ENCODE measurements at places on chromosomes 1 and 21.

DNA sequence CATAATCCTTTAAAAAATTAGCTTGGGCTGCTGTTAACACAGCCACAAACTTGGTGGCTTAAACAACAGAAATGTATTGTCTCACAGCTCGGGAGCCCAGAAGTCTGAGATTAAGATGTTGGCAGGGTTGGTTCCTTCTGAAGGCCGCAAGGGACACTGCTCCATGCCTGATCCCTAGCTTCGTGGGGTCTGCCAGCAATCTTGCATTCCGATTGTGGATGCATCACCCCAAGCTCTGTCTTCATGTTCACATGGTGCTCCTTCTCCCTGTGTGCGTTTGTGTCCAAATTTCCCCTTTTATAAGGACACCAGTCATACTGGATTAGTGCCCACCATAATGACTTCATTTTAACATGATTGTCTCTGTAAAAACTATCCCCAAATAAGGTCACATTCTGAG lies 5.0 kb upstream of the HHIPL2 start:
- DNase-seq: no peak

- no peak for DNase-seq
Observed at GRCh38 chr1:36303650-36304360, 2.4 kb upstream of the SH3D21 start.

- DNase-seq: no peak
Observed at GRCh38 chr1:239392271-239392670, 5.9 kb downstream of the CHRM3 start.

DNA sequence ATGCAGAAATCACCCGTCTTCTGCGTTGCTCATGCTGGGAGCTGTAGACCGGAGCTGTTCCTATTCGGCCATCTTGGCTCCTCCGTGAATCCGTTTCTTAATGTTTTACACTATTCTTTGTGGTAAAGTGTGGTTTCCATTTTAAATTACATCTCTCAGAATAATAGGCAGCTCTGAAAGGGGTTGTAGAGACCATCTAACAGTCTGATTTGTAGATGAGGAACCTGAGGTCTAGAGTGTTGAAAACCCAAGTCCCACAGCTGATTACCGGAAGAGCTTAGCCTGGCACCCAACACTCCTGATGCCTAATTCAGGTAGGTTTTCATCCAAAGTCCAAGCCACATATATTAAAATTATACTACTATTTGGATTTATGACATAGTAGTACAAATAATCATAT lies 144.0 kb downstream of the LEPR start:
- no peak for DNase-seq

GRCh38 chr1:114831276-114831994 lies 23.2 kb upstream of the SYCP1 start:
- DNase-seq: peak; percentile 51

DNA sequence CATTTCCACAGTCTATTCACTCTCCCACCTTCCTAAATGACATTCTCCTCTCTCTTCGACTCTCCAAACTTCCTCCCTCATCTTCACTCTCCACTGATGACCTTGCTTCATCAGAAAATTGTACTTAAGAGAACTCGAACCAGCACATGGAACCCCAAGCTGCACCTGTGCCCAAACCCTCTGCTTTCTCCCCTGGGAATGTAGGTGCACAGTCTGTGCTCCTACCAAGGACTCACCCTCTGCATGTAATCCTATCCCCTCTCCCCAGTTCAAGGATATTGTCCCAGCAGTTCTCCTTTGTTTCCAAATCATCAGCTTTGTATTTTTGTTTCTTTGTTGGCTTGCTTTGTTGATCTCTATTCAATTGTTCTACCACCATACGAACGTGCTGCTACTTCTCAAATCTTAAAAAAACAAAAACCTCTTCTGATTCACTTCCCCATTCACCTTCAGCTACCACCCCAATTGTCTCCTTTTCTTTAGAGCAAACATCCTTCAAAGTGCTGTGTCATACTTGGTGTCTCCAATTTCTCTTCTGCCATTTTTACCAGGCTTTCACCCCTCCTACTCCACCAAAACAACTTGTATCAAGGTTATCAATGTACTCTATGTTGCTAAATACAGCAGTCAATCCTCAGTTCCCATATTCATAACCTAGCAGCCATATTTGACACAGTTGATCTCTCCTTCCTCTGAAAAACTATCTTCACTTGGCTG lies 26.8 kb downstream of the RAB3B start:
- no peak for DNase-seq

GRCh38 chr1:36858553-36858952 lies 175.8 kb downstream of the GRIK3 start:
- DNase-seq: no peak

GRCh38 chr1:203544485-203544884 lies 50.5 kb downstream of the OPTC start:
- DNase-seq: no peak

GRCh38 chr1:176559878-176560277 lies 96.9 kb downstream of the PAPPA2 start:
- peak; percentile 31 for DNase-seq

DNA sequence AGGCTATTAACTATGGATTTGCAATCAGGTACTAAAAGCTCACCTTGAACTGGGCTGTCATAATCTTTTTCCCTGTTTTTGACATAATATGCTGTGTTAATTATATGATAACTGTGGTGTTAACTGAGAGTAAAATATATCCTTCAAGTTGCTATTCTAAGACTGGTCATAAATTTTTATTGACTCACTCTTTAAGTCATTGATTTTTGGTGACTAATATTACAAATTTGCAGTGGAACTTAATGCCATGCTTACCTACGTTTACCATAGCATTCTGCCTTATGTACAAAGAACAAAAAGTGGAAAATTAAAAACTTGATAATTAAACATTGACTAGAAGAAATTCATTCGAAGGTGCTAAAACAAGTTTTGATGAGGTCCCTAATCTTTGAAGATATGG lies 872.4 kb downstream of the BRINP3 start:
- DNase-seq: no peak

GRCh38 chr1:244102046-244102445 lies 51.0 kb downstream of the ZBTB18 start:
- no peak for DNase-seq

DNA sequence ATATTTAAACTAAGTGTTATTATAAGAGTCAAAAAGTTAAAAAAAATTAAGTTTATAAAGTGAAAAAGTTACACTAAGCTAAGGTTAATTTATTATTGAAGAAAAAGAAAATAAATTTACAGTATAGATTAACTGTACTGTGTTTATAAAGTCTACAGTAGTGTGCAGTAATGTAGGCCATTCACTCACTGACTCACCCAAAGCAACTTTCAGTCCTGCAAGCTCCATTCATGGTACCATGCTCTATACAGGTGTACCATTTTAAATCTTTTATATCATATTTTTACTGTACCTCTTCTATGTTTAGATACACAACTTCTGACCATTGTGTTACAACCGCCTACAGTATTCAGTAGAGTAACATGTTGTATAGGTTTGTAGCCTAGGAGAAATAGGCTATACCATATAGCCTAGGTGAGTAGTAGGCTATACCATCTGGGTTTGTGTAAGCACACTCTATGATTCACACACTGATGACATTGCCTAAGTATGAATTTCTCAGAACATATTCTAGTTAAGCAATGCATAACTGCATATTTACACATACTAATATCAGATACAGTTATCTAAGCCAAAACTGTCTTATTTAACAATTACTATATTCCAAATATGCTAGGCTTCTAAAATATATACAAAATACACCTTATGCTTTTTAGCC lies 80.6 kb upstream of the GFI1 start:
- DNase-seq: peak; percentile 42

- DNase-seq: no peak
Observed at GRCh38 chr1:47847763-47848162, 149.4 kb downstream of the TRABD2B start.

DNA sequence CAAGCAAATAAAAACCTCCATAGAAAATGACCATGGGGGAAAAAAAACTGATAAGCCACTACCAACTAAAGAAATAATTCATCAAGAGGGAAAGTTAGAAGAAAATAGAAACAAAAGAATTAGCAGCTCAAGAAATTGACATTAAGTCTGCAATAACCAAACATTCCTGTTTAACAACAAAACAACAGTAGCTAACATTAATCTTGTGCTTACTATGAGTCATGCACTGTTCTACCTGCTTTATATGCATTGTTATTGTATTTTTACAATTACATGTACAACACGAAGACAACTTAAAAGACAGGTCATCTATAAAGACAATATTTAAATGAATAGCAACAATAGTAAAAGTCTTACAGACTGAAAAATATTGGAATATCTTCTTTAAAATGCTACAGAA lies 34.4 kb upstream of the LRRC7 start:
- DNase-seq: no peak

GRCh38 chr1:62809788-62810187 lies 25.9 kb downstream of the ATG4C start:
- no peak for DNase-seq

GRCh38 chr1:225610539-225610938 lies 42.4 kb downstream of the ENAH start:
- DNase-seq: no peak

DNA sequence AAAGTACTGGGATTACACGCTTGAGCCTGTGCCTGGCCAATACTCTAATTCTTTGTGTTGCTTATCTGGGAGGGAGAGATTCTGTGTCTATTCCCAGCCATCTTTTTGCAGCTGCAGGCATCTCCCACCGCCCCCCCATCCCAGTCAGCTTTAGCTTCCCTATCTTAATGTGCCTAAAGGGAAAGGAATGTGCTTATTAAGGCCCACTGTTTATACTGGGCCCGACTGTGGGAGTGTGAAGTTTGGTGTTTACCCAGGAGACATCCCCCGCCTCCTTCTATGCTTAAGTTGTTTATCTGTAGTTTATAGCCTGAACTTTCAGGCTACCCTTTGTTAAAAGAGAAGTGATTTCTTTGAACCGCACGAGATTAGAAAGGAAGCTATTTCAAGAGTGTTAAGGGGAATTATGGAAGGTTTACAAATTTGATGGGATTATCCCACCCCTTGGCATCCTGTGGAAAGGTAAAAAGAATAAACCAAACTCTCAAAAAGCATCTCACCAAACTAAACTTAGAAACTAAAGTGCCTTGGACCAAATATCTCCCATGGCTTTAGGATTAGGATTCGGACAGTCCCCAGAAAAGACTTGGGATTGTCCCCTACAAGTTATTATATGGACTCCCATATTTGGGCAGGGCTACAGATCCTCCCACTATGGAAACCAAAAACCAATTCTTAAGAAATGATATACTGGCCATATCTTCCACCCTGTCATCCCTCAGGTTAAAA lies 25.5 kb upstream of the ZNF496 start:
- DNase-seq: peak; percentile 9

DNA sequence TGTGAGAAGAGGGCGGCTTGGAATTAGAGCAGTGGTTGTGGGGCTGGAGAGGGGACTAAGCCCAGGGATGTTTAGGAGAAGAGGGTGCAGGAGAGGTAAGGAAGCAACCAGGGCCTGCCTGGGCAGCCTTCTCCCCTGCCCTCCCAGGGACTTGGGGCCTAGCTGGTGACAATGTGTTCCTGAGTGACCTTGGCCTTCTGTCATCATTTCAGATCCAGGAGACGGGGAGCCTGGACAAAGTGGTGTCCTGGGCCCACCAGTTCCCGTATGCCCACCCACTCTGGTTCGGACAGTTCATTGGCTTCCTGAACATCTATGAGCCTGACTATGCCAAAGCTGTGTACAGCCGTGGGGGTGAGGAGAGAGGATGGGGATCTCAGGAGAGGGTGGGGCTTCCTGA lies 11.8 kb downstream of the CYP4B1 start:
- no peak for DNase-seq

DNA sequence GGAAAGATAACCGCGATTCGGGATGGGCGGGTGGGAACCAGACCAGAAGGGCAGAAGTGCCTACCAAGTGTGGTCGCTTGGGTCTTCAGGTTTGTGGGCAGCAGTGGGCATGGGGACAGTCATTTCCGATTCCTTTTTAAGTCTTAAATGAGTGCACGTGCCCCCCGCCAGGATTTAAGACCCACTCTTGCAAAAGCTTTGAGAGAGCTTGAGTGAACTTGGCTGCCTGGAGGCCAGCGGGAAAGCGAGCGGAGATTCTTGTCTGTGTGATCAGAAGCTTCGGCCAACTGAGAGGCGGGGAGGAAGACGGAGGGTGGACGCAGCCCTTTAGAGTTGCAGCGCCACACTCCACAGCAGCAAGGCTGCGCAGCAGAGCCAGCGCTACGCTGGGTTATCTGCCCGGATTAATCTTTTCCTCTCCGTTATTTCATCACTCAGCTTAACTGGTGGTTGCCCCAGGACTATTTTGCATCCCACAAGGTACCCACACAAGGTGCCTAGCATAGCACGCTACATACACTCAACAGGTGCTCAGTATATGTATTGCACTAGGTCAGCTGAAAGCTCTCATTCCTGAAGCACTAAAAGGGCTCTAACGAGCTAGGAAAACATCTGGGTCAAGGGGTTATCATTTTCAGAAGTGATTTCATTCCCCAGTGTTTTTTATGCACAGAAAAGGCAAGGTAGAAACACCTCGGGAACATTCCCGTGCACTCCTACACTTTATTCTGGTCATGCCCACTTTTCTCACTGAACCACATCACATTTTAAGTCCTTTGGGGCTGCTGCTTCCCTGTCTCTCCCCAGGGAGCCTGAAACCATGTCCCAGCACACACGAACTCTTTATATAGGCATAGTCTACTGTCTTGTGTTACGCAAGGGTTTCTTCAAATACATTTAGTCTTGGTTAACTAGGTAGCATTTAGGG lies 1.5 kb upstream of the BATF3 start:
- DNase-seq: peak; percentile 39

DNA sequence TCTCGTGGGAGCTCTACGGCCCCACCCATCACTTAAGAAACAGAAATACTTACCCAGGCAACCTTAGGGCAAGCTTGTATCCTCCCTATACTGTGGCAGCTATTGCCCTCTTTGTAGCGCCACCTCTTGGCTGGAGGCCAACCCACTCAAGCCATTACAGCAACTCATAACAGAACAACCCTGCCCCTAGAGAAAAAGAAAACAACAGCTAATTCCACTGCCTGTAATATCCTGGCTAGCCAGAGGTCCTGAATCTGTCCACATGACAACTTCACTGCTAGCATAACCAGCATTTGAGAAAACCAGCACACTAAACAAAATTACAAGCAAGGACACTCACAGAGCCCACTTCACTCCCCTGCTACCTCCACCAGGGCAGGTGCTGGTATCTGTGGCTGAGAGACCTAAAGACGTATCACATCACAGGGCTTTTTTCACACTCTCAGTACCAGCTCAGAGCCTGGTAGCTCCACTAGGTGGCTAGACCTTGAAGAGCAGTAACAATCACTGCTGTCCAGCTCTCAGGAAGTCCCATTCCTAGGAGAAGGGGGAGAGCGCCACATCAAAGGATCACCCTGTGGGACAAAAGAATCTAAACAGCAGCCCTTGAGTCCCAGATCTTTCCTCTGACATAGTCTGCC lies 14.5 kb upstream of the MX1 start:
- peak; percentile 14 for DNase-seq

All from MV-4-11 (cell line).